ENCODE measurements at places on chromosomes 16 and 17.

- DNase-seq: no peak
Measured at GRCh38 chr17:6661464-6661848, 9.9 kb downstream of the C17orf100 start.

DNA sequence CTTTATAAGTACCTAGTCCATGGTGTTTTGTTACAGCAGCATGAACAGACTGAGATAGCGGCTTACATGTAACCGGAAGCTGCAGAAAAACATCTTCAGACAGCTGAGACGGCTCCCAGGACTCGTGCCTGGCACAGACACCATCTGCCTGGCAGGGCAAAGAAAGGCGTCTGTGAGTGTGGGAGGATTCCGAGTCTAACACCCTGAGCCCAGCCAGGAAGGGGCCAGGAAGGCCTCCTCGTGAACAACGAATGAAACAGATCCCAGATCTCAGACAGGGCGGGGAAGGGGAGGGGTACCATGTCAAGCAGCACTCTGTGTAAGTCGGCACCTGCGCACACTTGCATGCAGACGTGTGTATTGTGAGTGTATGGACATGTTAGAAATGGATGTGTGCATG lies 4.4 kb upstream of the CSNK1D start:
- DNase-seq: no peak

DNA sequence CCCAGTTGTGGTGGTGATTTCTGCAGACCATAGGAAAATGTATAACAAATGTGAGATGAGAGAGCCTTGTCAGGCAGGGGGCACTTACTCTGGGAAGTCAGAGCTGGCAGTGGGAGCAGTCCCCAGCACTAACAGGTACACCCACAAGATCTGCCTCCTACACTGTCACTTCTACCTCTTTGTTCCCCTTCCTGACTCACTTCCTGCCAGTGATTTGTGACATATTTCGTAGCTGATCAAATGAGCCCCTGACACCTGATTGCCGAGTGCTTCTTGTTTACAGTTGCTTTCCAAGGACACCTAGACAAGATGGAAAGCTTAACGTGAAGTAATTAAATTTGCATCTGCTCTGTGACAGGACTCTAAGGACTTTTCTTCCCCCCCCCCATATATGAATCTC lies 40.5 kb downstream of the FTO start:
- DNase-seq: no peak

- DNase-seq: no peak
Measured at GRCh38 chr17:32266389-32267301, 1.0 kb downstream of the RHBDL3 start.

- no peak for DNase-seq
Measured at GRCh38 chr16:68233835-68234187, 2.1 kb downstream of the ESRP2 start.

All from esophagus muscularis mucosa (tissue), 4 donors.